Suprapubic skin (tissue), 4 donors: ENCODE measurements at places on chromosomes 5 and 9. TPM values are rescaled to one million over a fixed set of nuclear protein-coding genes. Genes with fewer than 3 reads are reported as not detected.

The FGF10 gene
- 1.4 TPM for total RNA-seq

The SEMA6A gene
- total RNA-seq: 11.6 TPM

The CD74 gene
- total RNA-seq: 932 TPM

DNA sequence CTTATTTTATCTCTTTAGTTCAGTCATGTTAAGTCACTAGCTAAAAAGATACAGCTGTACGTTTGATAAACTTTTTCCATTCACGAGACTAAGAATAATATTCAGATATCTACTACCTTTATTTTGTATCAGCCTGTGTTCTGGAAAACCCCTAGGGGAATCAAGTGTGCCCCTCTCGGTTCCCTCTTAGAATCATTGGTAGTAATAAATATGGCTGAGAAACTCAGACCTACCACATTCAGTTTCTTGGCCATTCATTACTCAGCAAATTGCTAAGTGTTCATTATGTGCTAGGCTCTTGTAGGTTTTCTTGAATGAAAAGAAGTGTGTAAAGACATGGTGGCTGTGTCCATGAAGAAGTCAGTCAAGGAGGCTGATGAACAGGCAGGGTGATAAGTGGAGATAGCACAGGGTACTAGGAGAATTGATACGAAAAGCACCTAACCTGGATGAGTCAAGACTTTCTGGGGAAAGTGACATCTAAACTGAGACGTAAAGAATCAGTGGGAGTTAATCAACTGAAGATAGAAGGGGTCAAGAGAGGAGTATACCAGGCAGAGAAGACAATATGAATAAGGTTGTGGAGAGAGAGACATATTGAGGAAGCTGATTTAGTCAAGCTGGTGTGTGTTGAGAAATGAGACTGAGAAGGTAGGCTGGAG lies 86.2 kb downstream of the CSNK1G3 start:
- no peak for DNase-seq

- DNase-seq: no peak
Observed at GRCh38 chr5:151703227-151703626, 16.5 kb upstream of the SPARC start.

- DNase-seq: no peak
Observed at GRCh38 chr5:39526914-39527477, 102.2 kb upstream of the DAB2 start.

DNA sequence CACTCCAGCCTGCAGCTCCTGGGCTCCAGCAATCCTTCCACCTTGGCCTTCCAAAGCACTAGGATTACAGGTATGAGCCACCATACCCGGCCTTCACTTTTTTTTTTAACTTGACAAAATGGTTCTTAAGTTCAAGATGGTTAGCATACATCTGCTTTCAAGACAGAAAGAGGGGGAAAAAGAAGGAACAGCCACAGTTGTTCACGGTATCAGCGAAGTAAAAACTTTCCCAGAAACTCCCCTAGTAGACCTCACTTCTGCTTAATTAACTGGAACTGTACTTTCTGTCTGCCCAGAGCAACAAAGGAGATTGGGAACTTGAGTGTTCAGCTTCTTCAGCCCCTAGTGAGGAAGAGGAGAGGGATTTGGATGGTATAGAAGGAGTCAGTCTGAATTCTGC lies 116.7 kb downstream of the UGCG start:
- DNase-seq: no peak
